Stimulated activated CD8-positive, alpha-beta memory T cell treated with anti-CD3 and anti-CD28 coated beads, Interleukin-4, amount 100 ng/mL, for 1 hour (primary cell): ENCODE measurements at places on chromosomes 4 and X.

GRCh38 chr4:182901337-182901736, 15.8 kb downstream of the DCTD start:
- DNase-seq, result no peak

DNA sequence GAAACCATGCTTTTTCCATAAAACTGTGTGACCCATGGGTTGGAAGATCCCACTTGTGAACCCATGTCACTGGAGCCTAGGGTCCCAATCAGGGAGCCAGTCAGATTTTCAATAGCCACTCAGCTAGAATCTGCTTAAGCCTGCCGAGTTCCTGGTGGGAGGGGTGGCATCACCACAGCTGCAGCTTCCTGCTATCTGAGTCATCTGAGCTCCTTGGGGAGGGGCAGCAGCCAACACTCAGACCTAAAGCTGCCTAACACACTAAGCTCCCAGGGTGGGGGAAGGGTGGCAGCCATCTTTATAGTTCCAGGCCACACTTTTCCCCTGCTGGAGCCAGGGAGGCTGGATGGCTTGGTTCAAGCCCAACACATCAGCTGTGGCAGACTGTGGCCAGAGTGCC, 350.1 kb downstream of the C4orf33 start:
- DNase-seq, result no peak

- DNase-seq, result no peak
Measured at GRCh38 chr4:157988641-157989040, 184.2 kb downstream of the GASK1B start.

DNA sequence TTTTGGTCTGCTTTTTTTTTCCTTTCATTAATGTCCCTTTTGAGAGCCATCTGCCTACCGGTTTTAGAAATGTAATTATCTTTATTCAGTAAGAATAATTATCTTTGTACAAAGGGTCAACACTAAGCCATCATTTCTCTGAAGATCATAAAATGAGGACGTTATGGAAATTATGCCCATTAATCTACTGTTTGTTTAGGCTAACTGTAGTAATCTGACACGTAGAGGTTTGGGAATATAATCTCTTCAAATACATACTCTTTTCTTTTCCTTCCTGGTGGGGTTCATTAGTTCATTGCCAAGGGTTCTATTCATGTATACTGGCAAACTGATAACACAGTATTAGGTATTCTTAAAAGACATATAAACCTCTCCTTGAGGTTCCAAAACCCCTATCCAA, 3.8 kb upstream of the HSD17B13 start:
- DNase-seq, result no peak

- DNase-seq, result no peak
Measured at GRCh38 chr4:122826079-122826527, 528 bp upstream of the FGF2 start.

DNA sequence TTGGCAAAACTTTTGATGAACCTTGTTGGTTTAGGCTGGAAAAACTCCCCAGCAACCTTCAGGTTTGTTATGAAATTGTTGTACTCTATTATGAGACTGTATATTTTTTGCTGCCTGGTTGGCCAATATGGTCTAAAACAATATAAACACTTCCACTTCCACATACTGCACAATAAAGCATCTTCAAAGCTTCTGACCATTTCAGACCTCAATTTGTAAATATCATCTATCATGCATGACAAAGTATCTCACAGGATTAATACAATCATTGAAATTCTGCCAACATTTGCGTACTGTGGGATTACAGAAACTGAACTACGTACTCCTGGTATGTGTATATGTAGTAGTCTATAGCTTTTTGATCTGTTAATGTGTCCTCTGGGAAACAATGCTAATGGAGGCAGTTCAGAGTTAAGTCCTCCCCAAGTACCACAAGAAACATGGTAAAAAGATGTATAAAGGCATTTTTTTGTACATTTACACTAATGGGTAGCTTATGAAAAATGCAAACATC, 40.4 kb downstream of the GPC4 start:
- DNase-seq, result no peak

DNA sequence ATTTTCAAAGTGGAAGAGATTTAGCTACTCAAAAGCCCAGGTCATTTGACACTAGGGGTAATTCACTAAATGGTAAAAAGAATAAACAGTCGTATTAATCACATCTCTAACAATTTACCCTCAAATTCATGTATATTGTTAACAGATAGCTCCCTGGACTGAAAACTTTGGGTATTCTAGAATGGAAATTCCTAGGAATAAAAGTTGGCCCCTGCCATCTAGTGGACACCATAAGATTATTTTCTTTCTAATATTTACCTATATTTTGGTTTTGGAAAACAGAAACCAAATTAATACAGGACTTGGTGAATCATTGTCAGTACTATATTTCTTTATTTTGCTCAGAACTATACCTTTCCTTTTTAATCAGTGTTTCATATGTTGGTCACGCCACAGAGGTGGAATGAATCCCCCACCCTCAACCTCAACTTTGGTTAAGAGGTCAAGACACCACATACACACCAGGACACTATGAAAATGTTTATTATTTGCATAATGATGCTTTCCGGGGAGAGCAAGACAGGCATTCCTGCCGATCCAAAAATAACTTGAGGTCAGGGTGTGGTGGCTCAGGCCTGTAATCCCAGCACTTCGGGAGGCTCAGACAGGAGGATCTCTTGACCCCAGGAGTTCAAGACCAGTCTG, 96.2 kb upstream of the APOOL start:
- DNase-seq, result no peak

DNA sequence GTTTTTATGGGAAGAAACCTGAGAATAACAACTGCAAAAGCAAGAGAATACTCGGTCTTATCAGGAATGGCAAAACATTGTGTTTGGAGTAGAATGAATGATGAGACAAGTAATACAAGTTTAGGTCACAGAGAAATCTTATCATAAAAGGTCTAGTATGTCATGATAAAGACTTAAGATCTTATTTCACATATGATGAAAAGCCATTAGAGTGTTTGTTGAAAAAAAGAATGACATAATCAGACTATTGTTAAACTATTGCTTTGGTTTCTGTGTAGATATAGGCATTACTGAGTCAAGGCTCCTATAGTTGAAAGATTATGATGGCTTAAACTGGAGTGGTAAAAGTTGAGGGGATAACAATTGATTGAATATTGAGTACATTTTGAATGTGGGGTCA, 603.6 kb downstream of the CCSER1 start:
- no peak for DNase-seq
